Keratinocyte (primary cell): ENCODE measurements at places on chromosomes 4 and X. TPM values are rescaled to one million over a fixed set of nuclear protein-coding genes. Genes with fewer than 3 reads are reported as not detected.

- DNase-seq = no peak
Measured at GRCh38 chrX:139199933-139200332, 330.6 kb upstream of the F9 start.

DNA sequence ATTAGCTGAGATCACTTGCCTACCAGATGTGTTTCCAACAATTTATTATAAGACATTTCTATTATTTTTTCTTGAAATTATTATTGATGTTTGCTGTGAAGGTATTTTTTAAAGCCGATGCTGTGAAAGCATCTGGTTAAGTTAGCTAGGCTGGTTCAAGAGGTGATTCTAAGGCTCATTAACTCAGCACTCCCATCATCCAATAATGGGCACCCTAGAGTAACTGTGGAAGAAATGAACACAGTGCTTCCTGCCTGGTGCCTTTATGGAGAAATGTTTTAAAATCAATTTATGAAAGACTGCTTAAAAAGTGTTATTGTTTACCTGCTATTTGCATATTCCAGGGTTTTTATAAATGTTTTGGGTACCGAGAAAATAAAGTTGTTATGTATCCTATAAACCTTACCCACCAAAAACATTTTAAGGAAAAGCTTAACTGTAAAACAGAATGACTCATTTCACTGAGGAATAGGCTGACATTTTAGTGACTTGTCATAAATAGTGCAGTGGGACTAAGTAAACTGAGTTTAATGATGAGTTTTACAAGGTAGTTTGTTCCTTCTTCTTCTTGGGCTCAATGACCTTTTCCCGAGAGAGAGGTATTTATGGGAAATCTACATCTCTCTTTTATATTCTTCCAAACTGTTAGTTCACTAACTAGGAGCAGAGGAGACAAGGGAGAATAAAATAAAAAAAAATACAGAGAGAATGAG lies 310.0 kb upstream of the AADAT start:
- DNase-seq = no peak

GRCh38 chrX:110012818-110013485 lies 10.0 kb downstream of the TMEM164 start:
- no peak for DNase-seq

CSAG1 gene
- polyA plus RNA-seq = not detected in 3 replicates

DNA sequence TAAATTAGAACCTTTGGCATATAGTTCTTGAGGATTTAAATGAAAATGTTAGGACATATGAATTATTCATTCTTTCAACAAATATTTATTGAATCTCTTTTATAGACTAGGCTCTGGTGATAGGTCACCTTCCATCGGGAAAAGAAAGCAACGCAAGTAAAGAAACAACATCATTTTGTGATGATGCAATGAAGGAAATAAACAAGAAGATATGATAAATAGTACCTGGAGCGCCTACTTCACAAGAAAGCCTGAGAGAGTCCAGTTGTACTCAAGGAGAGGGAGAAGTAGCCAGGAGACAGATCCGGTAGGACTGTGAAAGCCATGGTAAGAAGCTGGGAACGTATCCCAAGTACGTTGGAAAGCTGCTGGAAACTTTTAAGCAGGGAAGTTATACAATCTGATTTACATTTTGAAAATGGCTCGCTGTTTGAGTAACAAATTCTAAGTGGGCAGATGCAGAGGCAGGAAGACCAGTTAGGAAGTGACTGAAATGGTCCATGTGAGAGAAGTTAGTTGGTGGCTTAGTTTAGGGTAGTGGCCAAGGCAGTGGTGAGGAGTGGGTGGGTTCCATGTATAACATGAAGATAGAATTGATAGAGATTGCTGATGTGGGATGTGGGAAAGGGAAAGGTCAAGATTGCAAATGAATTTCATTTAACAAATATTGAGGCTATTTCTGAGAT lies 17.7 kb upstream of the CPE start:
- no peak for DNase-seq

GASK1B gene
- polyA plus RNA-seq = 1.4 to 3.1 TPM (median 2.1 TPM) in 3 replicates

GRCh38 chrX:101442085-101442484 lies 34.1 kb downstream of the HNRNPH2 start:
- DNase-seq = no peak
